GM23338 (cell line): ENCODE measurements at places on chromosomes 7 and 10. TPM values are rescaled to one million over a fixed set of nuclear protein-coding genes. Genes with fewer than 3 reads are reported as not detected.

GRCh38 chr10:89954061-89954460, 252.7 kb downstream of the KIF20B start:
- no peak for DNase-seq
- no peaks in the 10 kb centered on the region for H3K27me3 ChIP-seq
- H3K4me1 ChIP-seq = no peaks in the 10 kb centered on the region
- H3K27ac ChIP-seq = no peak overlapping the region
- H3K4me3 ChIP-seq = no peak overlapping the region

DNA sequence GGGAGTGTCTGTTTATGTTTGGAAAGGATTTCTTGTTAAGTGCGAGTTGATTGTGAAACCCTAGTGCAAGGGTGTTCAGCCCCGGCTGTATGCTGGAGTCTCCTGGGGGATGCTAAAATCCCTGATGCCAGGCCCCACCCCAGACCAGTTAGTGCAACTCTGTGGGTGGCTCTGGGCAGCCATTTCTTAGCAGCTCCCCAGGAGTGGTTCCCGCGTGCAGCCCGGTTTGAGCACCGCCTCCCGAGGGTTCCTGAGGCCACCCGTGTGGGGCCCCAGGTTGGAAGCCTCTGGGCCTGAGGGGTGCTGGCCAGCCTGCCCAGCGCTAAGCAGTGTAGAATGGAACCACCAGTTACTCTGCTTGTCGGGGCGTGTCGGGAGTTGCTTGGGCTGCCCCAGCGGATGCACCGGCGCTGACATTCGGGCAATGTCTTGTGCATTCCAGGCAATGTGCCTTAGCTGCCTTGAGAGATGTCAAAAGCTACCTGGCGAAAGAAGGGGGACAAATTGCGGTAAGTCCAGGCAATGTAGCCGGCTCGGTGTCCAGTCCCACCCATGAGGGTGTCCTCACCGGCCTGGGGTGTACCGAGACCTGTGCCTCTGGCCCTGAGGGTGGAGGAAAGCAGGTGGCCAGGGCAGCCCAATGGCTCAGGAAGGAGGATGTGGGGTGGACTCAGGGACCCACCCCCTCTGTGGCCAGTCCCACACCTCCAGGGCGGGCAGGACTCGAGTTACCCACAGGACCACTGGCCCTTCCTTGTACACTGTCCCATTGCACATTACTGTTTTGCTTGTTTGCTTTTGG, 13.2 kb downstream of the PFKFB3 start:
- no peak overlapping the region for H3K4me3 ChIP-seq
- peaks cover 35% of the 10 kb centered on the region for H3K36me3 ChIP-seq
- peaks cover 4% of the 10 kb centered on the region for H3K4me1 ChIP-seq
- no peaks in the 10 kb centered on the region for H3K27me3 ChIP-seq
- H3K27ac ChIP-seq = no peak overlapping the region

Gene ZNF727
- not detected in 2 replicates for total RNA-seq

Gene PNLIPRP2
- not detected in 2 replicates for total RNA-seq

Gene PRR15
- 15.5 and 17.4 TPM in 2 replicates for total RNA-seq

Gene CDH23
- 4.3 and 6.2 TPM in 2 replicates for total RNA-seq
